Activated naive CD4-positive, alpha-beta T cell treated with anti-CD3 and anti-CD28 coated beads, Interleukin-2, amount 50 U/mL, for 72 hours (primary cell): ENCODE measurements at places on chromosomes 2 and 18. TPM values are rescaled to one million over a fixed set of nuclear protein-coding genes. Genes with fewer than 3 reads are reported as not detected.

FAM237A gene
- total RNA-seq: not detected

TDRD15 gene
- total RNA-seq: not detected

GALNT13 gene
- total RNA-seq: 0.14 TPM

LYPD6 gene
- total RNA-seq: not detected

PDE1A gene
- total RNA-seq: not detected

SLC23A3 gene
- 1.5 TPM for total RNA-seq

MREG gene
- 4.9 TPM for total RNA-seq

GKN1 gene
- total RNA-seq: not detected

SP9 gene
- not detected for total RNA-seq

APCDD1 gene
- not detected for total RNA-seq

DNAJC5G gene
- total RNA-seq: not detected

KCNIP3 gene
- total RNA-seq: not detected

MAP3K19 gene
- total RNA-seq: 0.64 TPM

CDH2 gene
- total RNA-seq: 0.23 TPM

RAX gene
- 0.56 TPM for total RNA-seq

C2orf80 gene
- total RNA-seq: not detected
